Common myeloid progenitor, CD34-positive (primary cell): ENCODE measurements at places on chromosomes 1 and 21.

DNA sequence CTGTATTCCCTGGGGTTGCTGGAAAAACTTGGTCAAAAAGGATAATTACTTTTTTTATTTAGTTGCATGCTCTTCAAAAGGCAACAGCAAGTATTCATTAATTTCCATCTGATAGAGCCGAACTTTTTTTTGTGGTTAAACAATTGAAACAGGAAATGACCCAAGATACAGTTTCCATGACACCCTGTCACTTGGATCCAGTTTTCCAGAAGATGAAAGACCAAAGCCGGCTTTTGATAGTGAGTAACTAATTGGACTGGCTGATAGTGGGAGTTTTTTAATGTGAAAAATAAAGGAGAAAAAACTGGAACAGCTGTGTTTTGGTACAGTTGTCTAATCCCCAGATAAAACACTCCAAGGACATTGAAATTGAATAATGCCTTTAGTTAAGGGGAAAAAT, 33.0 kb downstream of the CACHD1 start:
- no peak for DNase-seq

DNA sequence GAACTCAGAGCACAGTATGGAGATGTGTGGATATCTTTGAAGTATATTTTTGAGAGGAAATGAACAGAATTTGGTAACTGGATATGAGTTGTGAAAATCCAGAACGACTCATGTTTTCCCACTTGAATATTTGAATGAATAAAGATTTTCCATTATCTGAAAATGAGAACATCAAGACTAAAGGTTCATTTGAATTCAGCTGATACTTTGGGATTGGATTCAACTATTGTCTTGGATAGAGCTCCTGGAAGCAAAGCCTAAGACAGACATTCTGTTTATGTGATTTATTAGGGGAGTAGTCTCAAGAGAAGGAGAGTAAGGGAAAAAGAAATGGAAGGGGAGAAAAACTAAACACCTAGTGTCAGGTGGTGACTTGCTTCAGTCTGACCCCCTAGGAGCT, 256.0 kb upstream of the LYPLAL1 start:
- DNase-seq, result no peak

- DNase-seq, result no peak
These were observed 111.5 kb upstream of the KCNK2 start for GRCh38 chr1:214971071-214971470.

DNA sequence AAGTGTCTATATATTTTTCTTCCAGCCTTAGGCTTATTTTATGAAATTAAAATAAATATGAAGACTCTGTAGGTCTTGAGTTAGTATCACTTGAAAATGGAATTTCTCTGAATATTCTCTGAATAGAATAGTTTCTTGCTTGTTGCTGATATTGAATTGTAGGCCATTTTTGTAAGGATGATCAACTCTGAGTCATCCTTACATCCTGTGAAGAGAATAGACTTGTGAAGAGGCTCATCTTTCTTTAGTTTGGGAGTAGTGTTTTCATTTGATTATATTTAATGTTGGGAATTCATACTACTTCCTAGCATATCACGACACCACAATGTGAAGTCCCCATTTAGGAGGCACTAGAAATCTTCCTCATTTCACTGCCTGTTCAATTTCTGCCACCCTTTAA, 27.5 kb upstream of the CD1D start:
- no peak for DNase-seq

GRCh38 chr1:44609412-44609767, 64.9 kb downstream of the TMEM53 start:
- no peak for DNase-seq

DNA sequence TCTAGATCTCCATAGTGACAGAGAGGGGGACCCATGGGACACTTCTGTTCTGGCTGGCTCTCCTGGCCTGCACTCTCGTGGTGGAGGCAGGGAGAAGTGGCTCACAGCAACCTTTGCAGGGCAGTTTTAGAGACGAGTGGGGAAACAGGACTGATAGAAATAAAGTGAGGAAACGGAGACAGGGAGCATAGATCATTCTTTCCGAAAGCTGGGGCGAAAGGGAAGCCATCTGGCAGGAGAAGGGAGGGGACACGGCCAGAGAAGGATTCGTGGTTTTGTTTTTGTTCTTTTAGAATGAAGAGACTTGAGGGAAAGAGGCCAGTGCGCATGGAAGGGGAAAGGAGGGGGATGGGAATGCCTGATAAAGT, 3.5 kb downstream of the TIE1 start:
- DNase-seq, result peak; percentile 28

- DNase-seq, result no peak
These were observed 5.9 kb upstream of the RBBP5 start for GRCh38 chr1:205127646-205128045.

DNA sequence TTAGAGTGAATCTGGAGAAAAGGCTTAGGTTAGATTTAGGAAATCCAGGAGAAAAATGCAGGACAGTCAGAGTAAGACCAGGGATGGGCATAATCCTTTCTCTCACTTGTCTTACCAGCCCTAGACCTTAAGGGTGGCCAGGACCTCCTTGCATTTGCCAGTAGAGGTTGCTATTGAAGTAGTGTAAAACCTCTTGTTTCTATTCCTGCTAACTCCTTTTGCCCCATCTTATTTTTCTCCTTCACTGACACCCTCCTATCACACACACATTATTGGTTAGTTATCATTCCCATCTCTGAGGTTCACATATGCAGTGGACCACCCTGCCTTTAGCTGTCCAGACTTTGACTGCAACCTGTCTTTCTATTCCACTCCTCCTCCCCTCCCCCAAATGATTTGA, 75.0 kb upstream of the MACF1 start:
- no peak for DNase-seq

- no peak for DNase-seq
These were observed 289.6 kb downstream of the PTPRU start for GRCh38 chr1:29525941-29526340.

GRCh38 chr1:211638246-211638645, 37.2 kb downstream of the NEK2 start:
- DNase-seq, result no peak

- DNase-seq, result no peak
These were observed 161.2 kb downstream of the PLPP3 start for GRCh38 chr1:56418151-56418631.

DNA sequence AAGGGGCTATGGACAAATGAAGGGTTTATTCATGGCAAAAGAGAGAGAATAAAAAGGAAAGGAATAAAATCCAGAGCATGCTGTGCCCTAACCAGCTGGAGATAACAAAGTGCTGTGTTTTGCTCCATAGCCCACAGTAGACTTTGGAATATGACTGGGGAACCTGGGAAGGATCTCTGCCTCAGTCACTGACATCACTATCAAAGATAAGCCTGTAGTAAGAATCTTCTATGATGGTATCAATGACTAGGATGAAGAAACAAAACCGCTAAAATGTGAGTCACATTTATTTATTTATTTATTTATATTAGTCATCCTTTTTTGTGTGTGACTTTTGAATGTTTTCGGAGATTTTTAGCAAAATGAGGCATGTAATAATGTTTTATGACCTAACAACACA, 56.3 kb downstream of the NVL start:
- no peak for DNase-seq
